ENCODE measurements at places on chromosomes 16 and 17.
A peak's percentile ranks its signal among the peaks of the same experiment; 100 is the strongest.

- peaks cover 20% of the 10 kb centered on the region for H3K4me1 ChIP-seq
- H3K27me3 ChIP-seq: peaks cover 5% of the 10 kb centered on the region
- no peaks in the 10 kb centered on the region for H3K36me3 ChIP-seq
Observed at GRCh38 chr17:74268558-74268957, 5.5 kb upstream of the DNAI2 start.

GRCh38 chr17:77145612-77146245, 5.0 kb downstream of the SEC14L1 start:
- H3K4me1 ChIP-seq: peaks cover 28% of the 10 kb centered on the region
- no peak overlapping the region for H3K4me3 ChIP-seq
- no peak for DNase-seq
- no peak overlapping the region for H3K27ac ChIP-seq
- H3K36me3 ChIP-seq: no peaks in the 10 kb centered on the region

- peaks cover 9% of the 10 kb centered on the region for H3K27me3 ChIP-seq
- no peak for DNase-seq
Observed at GRCh38 chr17:31015639-31016038, 44.8 kb downstream of the RNF135 start.

DNA sequence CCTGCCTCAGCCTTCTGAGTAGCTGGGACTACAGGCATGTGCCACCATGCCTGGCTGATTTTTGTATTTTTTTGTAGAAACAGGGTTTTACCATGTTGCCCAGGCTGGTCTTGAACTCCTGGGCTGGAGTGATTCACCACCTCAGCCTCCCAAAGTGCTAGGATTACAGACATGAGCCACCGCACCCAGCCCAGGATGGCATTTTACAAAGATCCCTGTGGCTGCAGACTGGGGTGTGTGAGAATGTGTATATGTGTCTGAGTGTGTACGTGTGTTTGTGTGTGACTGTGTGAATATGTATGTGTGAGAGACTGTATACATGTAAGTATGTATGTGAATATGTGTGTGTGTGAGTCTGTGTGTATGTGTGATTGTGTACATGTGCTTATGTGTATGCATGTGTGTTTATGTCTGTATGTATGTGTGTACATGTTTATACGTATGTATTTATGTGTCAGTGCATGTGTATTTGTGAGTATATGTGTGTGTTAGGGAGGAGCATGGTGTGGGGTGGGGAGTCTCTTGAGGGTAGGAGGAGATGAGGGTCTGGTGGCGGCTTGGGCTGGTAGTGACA, 17.0 kb downstream of the RPTOR start:
- H3K27me3 ChIP-seq: peaks cover 51% of the 10 kb centered on the region
- no peak overlapping the region for H3K27ac ChIP-seq
- H3K36me3 ChIP-seq: no peaks in the 10 kb centered on the region
- no peak for DNase-seq
- no peak overlapping the region for H3K4me3 ChIP-seq

DNA sequence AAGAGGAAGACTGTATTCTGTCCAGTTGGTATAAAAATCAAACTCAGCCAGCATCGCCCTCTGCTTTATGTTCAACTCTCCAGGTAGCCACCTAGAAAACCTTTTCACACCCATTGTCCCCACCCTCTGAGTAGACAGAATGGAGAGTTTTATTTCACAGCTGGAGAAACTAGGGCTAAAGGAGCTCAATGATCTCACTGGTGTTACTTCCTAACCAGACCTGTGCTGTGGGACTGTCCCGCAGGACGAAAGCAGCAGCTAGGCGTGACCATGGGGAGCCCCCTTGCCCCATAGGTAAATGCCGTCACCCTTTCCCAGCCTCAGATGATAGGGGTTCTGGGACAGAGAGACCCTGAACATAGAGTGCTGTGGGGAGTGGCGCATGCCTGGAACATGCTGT, 67.7 kb downstream of the CYLD start:
- H3K4me1 ChIP-seq: peaks cover 5% of the 10 kb centered on the region
- no peak overlapping the region for H3K27ac ChIP-seq
- H3K4me3 ChIP-seq: no peak overlapping the region
- no peak for DNase-seq
- no peaks in the 10 kb centered on the region for H3K27me3 ChIP-seq
- H3K36me3 ChIP-seq: no peaks in the 10 kb centered on the region

- no peak overlapping the region for H3K27ac ChIP-seq
- H3K4me1 ChIP-seq: peaks cover 11% of the 10 kb centered on the region
- H3K36me3 ChIP-seq: no peaks in the 10 kb centered on the region
- no peak for DNase-seq
- H3K4me3 ChIP-seq: no peak overlapping the region
- H3K27me3 ChIP-seq: no peaks in the 10 kb centered on the region
Observed at GRCh38 chr17:56434610-56435009, 158.9 kb upstream of the NOG start.

- no peak for DNase-seq
- no peaks in the 10 kb centered on the region for H3K27me3 ChIP-seq
- no peaks in the 10 kb centered on the region for H3K4me1 ChIP-seq
- no peak overlapping the region for H3K4me3 ChIP-seq
Observed at GRCh38 chr17:51103451-51103850, 17.2 kb downstream of the SPAG9 start.

GRCh38 chr16:19783363-19784182, 65.5 kb downstream of the IQCK start:
- no peaks in the 10 kb centered on the region for H3K36me3 ChIP-seq
- H3K4me3 ChIP-seq: no peak overlapping the region
- H3K27ac ChIP-seq: no peak overlapping the region

DNA sequence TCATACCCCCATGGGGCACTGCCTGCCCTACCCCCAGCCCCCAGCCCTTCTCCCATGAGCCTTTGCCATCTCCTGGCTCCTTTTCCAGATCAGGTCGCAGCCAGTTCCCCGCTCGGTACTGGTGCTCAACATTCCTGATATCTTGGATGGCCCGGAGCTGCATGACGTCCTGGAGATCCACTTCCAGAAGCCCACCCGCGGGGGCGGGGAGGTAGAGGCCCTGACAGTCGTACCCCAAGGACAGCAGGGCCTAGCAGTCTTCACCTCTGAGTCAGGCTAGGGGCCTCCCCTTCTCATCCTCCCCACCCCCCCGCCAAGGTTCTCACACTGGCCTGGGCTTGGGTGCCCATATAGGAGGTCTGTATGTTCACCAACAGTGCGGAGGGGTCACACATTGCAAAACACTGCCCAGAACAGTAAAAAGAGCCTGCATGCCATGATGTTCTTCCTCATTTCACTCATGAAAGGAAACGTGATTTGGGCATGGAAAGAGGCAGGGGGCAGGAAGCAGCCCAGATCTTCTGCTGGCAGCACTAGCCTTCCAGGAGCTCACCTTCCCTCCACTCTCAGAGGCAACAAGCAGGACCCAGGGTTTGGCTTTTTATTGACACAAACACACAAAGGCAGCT, 7.5 kb downstream of the IFI35 start:
- no peaks in the 10 kb centered on the region for H3K36me3 ChIP-seq
- DNase-seq: no peak
- H3K4me1 ChIP-seq: peaks cover 7% of the 10 kb centered on the region
- H3K27ac ChIP-seq: no peak overlapping the region
- no peak overlapping the region for H3K4me3 ChIP-seq

- no peak overlapping the region for H3K4me3 ChIP-seq
- peaks cover 37% of the 10 kb centered on the region for H3K4me1 ChIP-seq
- no peak overlapping the region for H3K27ac ChIP-seq
- DNase-seq: no peak
- H3K27me3 ChIP-seq: no peaks in the 10 kb centered on the region
- H3K36me3 ChIP-seq: no peaks in the 10 kb centered on the region
Observed at GRCh38 chr16:85653290-85653891, 35.4 kb downstream of the GINS2 start.

- no peaks in the 10 kb centered on the region for H3K36me3 ChIP-seq
- no peak overlapping the region for H3K27ac ChIP-seq
- no peaks in the 10 kb centered on the region for H3K27me3 ChIP-seq
- DNase-seq: no peak
Observed at GRCh38 chr17:70976447-70976846, 807.1 kb downstream of the KCNJ2 start.

DNA sequence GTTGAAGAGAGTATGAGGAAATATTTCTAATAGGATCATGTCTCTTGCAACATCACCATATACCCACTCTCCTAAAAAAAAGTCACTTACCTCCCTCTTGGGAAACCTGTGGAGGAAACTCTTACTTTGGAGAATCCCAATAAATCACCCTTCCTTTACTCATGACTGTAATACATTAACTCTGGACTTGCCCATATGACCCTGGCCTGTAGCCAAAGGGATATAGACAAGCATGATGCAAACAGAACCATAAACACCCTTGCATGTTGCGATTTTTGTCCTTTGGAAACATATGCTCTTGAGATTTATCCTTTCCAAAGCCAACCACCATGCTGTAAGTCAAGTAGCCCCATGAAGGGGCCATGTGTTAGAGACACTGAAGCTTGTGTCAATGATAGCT, 19.5 kb downstream of the CDH11 start:
- no peaks in the 10 kb centered on the region for H3K27me3 ChIP-seq
- no peaks in the 10 kb centered on the region for H3K36me3 ChIP-seq
- H3K27ac ChIP-seq: no peak overlapping the region
- DNase-seq: no peak
- no peak overlapping the region for H3K4me3 ChIP-seq
- H3K4me1 ChIP-seq: peaks cover 17% of the 10 kb centered on the region

DNA sequence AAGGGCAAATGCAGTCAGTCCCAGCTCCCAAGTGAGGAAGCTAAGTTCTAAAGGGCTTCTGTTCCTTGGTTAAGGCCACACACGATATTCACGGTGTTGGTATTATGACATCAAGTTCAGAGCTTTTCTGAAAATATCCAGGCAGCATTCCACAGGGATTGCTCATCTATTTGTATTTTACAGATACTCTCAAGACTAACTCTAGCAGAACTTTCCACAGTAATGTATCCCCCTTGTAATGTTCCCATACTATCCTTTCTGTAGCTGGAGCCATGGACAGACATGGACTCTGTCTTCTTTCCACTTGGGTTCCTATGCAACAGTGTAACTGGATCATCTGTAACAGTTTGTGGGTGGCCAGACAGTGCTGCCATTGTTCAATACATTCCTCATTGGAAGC, 13.5 kb downstream of the SDR42E1 start:
- DNase-seq: no peak
- no peaks in the 10 kb centered on the region for H3K36me3 ChIP-seq
- H3K4me3 ChIP-seq: no peak overlapping the region
- no peak overlapping the region for H3K27ac ChIP-seq

- H3K27me3 ChIP-seq: peaks cover 39% of the 10 kb centered on the region
- no peak overlapping the region for H3K4me3 ChIP-seq
- no peak overlapping the region for H3K27ac ChIP-seq
- peaks cover 7% of the 10 kb centered on the region for H3K4me1 ChIP-seq
- H3K36me3 ChIP-seq: no peaks in the 10 kb centered on the region
- DNase-seq: no peak
Observed at GRCh38 chr17:61442878-61443474, 9.2 kb upstream of the TBX4 start.

GRCh38 chr17:66925811-66926500, 38.6 kb upstream of the CACNG4 start:
- H3K27me3 ChIP-seq: no peaks in the 10 kb centered on the region
- H3K4me1 ChIP-seq: peaks cover 27% of the 10 kb centered on the region
- H3K27ac ChIP-seq: no peak overlapping the region

DNA sequence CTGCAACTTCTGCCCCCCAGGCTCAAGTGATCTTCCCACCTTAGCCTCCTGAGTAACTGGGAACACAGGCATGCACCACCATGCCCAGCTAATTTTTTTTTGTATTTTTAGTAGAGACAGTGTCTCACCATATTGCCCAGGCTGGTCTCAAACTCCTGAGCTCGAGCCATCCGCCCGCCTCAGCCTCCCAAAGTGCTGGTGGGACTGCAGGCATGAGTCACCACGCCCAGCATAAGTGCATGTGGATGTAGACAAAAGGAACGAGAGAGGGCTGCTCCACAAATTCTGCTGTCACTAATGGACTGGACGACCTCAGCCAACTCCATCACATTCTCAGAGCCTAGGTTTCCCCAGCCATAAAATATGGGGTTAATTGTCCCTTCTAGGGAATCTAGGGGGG, 7.7 kb upstream of the SP2 start:
- no peaks in the 10 kb centered on the region for H3K36me3 ChIP-seq
- H3K4me3 ChIP-seq: no peak overlapping the region
- no peak overlapping the region for H3K27ac ChIP-seq
- no peak for DNase-seq
- peaks cover 9% of the 10 kb centered on the region for H3K4me1 ChIP-seq
- no peaks in the 10 kb centered on the region for H3K27me3 ChIP-seq

DNA sequence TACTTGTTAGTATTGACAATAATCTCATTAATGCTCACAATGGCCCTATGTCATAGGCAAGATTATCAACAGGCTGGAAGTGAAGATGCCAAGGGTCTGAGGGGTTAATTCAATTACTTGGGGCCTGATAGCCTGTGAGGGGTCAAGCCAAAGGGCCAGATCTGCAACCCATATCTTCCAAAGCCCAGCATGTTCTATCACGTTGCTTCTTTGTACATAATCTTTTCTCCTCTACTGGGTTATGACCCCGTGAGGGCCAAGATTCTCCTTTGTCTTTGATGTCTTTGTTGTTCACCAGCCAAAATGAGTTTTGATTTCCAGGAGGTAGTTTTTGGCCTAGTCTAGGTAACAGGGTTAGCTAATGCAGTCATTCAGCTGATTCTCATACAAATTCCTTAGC, 347.2 kb downstream of the UTP18 start:
- H3K4me3 ChIP-seq: no peak overlapping the region
- H3K4me1 ChIP-seq: peaks cover 20% of the 10 kb centered on the region
- no peaks in the 10 kb centered on the region for H3K27me3 ChIP-seq
- DNase-seq: peak; percentile 29
- peak overlapping the region; percentile 28 for H3K27ac ChIP-seq

DNA sequence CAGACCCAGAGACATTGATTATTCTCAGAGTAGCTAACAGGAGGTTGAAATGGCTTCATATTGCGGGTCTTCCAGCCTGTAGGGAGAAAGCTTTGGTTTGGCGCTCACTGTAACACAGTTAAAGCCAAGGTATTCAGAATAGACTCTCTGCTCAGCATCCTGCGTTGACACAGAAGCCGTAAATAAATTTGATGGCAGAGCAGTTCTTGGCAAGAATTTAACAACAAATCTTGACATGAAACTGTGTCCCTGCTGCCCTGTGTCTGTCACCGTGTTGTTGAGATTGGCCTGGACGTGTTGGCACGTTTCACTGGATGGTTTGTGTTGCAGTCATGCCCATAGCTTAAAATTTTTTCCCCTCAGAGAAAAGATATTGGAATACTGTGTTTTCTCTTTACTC, 359.6 kb downstream of the SNX29 start:
- no peaks in the 10 kb centered on the region for H3K27me3 ChIP-seq
- DNase-seq: no peak
- peaks cover 8% of the 10 kb centered on the region for H3K4me1 ChIP-seq
- H3K27ac ChIP-seq: no peak overlapping the region
- H3K4me3 ChIP-seq: no peak overlapping the region

- no peak overlapping the region for H3K27ac ChIP-seq
- peak overlapping the region; percentile 56 for H3K4me3 ChIP-seq
- H3K27me3 ChIP-seq: peaks cover 90% of the 10 kb centered on the region
- no peaks in the 10 kb centered on the region for H3K36me3 ChIP-seq
- H3K4me1 ChIP-seq: peaks cover 27% of the 10 kb centered on the region
- DNase-seq: peak; percentile 41
Observed at GRCh38 chr17:64779376-64780095, 117.4 kb upstream of the SMURF2 start.
